Fibroblast of mammary gland (primary cell): ENCODE measurements at places on chromosomes 3 and 15.

DNA sequence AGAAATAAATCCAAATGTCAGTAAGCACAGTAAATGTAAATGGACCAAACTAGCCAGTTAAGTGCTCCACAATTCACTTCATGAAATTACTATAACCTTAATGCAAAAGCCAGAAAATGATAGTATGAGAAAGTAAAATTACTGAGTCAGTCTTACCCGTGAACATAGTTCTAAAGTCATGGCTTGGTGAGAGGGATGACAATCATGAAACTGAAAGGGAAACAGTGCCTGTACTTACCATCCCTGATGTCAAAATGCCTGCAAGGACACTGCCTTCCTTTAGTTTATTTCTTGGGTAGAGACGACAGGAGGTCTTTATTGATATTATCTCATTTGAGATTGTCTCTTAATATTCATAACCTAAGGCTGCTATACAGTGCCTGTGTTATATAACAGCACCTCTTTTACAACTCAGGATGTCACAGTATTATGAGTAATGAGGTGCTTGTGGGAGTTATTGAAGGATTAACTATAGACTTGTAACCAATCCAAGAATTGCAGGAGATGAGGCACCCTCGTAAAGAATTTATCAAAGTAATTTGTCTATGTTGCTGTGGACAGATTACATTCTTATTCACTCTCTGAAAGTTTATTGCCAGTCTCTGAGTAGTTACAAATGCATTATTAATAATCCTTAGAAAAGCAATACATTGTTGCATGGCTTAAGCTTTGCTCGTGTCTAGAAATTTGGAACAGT lies 142.9 kb upstream of the BFSP2 start:
- no peak for DNase-seq

DNA sequence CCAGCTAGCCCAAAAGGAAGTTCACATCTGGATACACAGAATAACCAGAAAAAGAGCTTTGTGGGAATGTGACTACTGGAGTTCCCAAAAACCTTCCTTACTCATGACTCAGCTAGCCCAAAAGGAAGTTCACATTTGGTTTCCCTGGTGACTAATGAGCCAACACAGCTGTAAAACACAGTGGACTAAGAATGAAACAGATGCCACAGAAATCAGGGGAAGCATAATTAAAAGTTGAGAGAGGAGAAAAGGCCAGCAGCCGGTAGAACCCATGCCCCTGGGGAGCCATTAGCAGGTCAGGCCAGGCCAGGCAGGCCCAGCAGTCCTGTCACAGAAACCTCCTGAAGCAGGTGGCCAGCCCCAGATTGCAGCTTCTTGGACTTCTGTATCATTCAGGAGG lies 130.3 kb downstream of the GHSR start:
- peak; percentile 96 for DNase-seq

- no peak for DNase-seq
These were observed 139.2 kb upstream of the EOMES start for GRCh38 chr3:27861046-27862036.

DNA sequence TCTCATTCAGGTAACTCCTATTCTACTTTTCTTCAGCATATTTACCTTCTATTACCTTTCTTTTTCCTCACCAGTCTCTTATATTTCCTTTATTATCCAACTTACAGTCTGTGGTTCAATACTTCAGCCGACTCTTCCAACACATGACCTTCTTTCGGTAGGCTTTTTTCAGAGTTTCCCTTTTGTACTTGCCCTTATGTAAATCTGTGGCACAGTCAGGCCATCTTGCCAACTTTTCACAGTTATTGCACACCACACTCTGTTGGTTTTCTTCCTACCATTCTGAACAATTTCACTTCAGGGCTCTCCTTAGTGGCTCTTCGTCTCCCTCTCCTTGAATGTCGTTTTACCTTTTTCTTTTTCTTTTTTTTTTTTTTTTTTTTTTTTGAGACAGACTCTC lies 427.8 kb downstream of the LPP start:
- no peak for DNase-seq

GRCh38 chr3:52286777-52287110 lies 884 bp upstream of the GLYCTK start:
- DNase-seq = peak; percentile 72

- no peak for DNase-seq
These were observed 13.7 kb downstream of the TKT start for GRCh38 chr3:53242155-53242554.

GRCh38 chr3:31968927-31969418 lies 12.1 kb downstream of the OSBPL10 start:
- peak; percentile 96 for DNase-seq

- peak; percentile 82 for DNase-seq
These were observed 84.6 kb downstream of the DGKG start for GRCh38 chr3:186277268-186277909.

DNA sequence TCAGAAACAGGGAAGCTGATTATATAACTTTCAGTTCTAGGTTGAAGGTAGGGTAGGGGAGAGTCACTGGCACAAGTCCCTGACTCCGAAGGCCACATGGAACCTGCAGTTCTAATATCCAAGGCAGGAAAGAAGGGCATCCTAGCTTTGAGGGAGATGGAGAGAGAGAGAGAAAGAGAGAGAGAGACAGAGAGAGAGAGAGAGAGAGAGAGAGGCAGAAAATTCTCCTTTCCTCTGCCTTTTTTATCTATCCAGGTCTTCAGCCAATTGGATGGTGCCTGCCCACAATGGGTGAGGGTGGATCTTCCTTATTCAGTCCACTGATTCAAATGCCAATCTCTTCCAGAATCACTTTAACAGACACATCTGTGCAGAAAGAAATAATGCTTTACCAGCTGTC lies 35.7 kb upstream of the TMEM45A start:
- DNase-seq = no peak

- peak; percentile 77 for DNase-seq
These were observed 93.2 kb upstream of the AGTR1 start for GRCh38 chr3:148604270-148605085.

- DNase-seq = peak; percentile 1
These were observed 64.0 kb downstream of the SLC9C1 start for GRCh38 chr3:112230033-112230432.

DNA sequence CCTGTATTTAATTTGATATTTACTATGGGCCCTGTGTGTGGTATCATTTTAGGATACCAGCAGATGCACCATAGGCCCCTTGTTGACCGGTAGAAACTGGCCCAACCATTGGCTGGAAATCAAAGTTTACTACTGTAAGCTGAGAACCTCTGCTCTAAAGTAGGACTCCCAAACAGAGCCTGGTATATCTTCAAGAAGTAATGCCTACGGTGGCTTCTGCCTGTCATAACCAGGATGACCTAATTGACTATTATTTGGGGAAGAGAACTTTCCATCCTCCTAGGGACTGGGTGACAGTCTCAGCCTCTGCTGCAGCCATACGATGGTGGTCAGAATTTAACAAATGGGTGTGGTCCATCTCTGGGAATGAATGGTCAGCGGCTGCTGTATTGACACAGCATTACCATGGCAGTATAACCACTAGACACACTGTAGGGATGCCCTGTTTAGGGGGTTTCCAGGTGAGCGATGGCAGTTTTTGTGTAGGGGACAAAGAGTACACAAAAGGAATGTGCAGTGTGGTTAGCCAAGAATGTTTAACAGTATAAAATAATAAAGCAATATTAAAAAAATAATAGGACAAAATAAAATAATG lies 37.3 kb downstream of the RARB start:
- DNase-seq = no peak

DNA sequence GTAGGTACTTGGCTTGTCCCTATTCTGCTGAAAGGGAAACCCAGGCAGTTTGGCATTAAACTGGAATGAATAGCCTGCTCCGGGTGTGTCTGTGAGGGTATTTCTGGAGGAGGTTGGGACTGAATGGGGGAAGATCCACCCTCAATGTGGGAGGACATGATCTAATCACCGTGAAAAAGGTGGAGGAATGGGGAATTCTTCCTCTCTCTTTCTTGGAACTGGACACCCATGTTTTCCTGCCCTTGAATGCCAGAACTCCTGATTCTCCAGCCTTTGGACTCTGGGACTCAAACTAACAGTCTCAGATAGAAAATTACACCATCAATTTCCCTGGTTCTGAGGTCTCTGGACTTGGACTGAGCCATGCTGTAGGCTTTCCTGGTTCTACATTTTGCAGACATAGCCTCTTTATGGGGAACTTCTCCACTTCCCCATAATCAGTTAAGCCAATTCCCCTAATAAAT lies 391.7 kb downstream of the EDEM1 start:
- DNase-seq = no peak

GRCh38 chr15:40932649-40933516 lies 3.7 kb downstream of the DLL4 start:
- DNase-seq = no peak
